Astrocyte (in vitro differentiated cells and primary cell): ENCODE measurements at places on chromosomes 1 and 21. TPM values are rescaled to one million over a fixed set of nuclear protein-coding genes. Genes with fewer than 3 reads are reported as not detected.

- no peak overlapping the region for H3K4me3 ChIP-seq
- no peaks in the 10 kb centered on the region for H3K27me3 ChIP-seq
- H3K4me1 ChIP-seq = no peaks in the 10 kb centered on the region
- H3K36me3 ChIP-seq = peaks cover 5% of the 10 kb centered on the region
Observed at GRCh38 chr1:3874736-3875135, 17.5 kb downstream of the DFFB start.

DNA sequence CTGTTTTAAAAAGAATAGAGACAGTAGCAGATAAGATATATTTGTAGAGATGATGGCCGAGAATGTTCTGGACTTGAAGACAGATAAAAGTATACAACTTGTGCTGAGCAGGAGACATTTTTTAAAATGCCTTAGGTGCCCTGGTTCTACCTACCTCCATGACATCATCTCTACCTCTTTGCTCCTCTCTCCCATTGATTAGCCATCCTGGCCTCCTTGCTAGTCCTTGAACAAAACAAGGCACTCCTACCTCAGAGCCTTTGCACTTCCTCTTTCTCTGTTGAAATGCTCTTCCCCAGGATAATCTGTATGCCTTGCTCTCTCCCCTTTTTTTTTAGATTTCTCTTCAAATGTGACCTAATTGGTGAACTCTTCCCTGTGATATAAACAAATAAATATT lies 92.6 kb upstream of the MAGI3 start:
- no peaks in the 10 kb centered on the region for H3K36me3 ChIP-seq
- peaks cover 5% of the 10 kb centered on the region for H3K27me3 ChIP-seq
- no peak for DNase-seq

- H3K36me3 ChIP-seq = no peaks in the 10 kb centered on the region
- H3K4me1 ChIP-seq = peaks cover 6% of the 10 kb centered on the region
- H3K27me3 ChIP-seq = peaks cover 18% of the 10 kb centered on the region
- no peak overlapping the region for H3K27ac ChIP-seq
Observed at GRCh38 chr1:53500204-53501064, 41.2 kb downstream of the DMRTB1 start.

DNA sequence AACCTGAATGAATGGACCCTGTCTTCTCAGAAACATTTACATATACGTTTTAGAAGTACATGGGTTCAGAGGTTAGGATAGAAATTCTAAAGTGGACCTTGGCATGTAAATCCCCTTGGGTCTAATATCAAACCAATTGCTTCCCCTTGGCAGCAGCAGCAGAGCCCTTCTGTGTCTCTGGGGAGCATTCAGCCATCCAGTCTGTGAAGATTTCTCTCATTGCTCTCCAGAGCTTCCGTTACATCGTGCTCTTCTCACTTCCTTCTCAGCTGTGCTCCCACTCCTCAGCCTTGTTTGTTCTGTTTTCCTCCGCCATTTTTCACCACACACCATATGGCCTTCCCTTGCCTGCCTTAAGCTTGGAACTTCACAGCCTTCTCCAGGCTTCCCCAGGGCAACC lies 61.5 kb upstream of the ATP1B1 start:
- no peak for DNase-seq
- no peak overlapping the region for H3K27ac ChIP-seq
- no peaks in the 10 kb centered on the region for H3K4me1 ChIP-seq
- H3K4me3 ChIP-seq = no peak overlapping the region

DNA sequence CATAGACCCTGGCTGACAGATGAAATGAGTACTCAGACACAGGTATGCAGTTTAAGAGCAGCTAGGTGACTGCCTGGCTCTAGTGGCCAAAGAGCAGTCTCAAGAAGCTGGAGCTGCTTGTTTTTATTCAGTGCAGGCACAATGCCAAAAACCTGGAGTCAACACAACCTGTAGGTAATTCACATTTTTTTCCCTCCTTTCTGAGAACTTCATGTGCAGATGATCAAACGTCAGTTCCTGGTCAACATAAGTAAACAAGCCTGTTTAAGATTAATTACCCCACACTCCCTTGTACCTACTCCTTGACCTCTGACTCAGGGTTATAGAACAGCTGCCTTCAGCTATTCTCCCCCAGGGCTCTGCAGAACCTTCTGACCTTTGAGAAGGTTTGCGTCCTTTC lies 17.3 kb upstream of the ACADM start:
- DNase-seq = no peak
- no peaks in the 10 kb centered on the region for H3K27me3 ChIP-seq
- H3K4me1 ChIP-seq = no peaks in the 10 kb centered on the region
- H3K4me3 ChIP-seq = no peak overlapping the region

Gene AGO4
- total RNA-seq = 9.8 and 10.0 TPM in 2 replicates

Gene DAB1
- 0.91 and 1.6 TPM in 2 replicates for total RNA-seq

DNA sequence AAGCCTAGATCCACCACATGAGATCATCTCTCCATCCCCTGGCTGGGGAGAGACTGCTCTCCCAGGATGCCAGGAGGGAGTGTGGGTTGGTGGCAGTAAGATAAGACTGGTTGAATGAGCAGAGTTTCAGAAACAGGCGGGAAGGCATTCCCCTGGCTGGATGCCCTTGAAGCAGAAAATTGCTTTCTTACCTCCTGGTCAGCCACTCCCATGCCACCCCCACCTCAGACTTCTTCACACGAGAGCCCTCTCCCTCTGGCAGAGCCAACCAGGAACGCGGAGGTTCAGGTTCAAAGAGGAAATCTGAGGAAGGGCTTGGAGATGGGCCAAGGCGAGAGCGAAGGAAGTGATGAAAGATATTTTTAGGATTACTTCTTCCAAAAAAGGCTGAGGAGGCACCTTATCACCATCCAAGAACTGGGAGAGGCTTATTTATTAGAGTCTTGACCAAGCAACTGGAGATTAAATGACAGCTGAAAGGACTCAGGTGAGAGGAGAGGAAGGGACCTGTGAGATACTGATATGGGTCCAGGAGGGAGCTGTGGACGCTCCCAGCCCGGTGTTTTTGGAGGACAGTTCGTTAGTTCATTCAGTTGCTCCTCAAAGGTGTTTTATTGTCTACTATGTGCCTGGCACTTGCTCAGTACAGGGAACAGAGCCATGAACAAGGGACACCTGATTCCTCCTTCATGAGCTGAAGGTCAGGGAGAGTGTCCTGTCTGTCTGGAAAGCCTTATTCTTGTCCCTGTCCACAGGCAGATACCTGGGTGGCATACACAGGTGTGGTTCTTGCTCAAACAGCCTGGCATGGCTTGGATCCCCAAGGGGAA lies 18.9 kb upstream of the SLC26A9 start:
- H3K27ac ChIP-seq = no peak overlapping the region
- H3K4me1 ChIP-seq = peaks cover 27% of the 10 kb centered on the region
- DNase-seq = peak; percentile 30
- H3K4me3 ChIP-seq = no peak overlapping the region

- H3K27ac ChIP-seq = no peak overlapping the region
- H3K4me1 ChIP-seq = no peaks in the 10 kb centered on the region
- no peak for DNase-seq
- H3K27me3 ChIP-seq = no peaks in the 10 kb centered on the region
- H3K36me3 ChIP-seq = no peaks in the 10 kb centered on the region
Observed at GRCh38 chr1:121408354-121408753, 223.6 kb downstream of the SRGAP2C start.

Gene SPRR4
- not detected in 2 replicates for total RNA-seq

DNA sequence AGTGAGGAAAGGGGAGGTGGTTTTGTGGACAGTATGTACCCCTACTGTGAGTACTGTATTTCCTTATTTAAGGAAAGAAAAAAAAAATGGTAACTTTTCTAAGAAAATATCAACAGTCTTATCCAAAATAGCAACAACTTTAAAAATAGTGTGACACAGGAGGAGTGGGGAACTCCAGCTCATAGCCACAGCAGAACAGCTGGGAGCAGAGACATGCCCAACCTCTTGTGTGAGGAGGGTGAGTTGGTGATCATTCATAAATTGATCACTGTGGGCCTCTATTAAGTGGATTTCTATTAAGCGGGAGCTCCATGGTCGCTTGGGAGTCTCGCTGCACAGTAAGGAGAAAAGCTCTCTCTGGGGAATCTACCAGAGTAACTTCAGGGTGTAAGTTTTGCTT lies 158.8 kb upstream of the DUSP10 start:
- H3K27ac ChIP-seq = no peak overlapping the region
- no peaks in the 10 kb centered on the region for H3K27me3 ChIP-seq
- no peak for DNase-seq
- H3K4me3 ChIP-seq = no peak overlapping the region
- H3K4me1 ChIP-seq = no peaks in the 10 kb centered on the region

DNA sequence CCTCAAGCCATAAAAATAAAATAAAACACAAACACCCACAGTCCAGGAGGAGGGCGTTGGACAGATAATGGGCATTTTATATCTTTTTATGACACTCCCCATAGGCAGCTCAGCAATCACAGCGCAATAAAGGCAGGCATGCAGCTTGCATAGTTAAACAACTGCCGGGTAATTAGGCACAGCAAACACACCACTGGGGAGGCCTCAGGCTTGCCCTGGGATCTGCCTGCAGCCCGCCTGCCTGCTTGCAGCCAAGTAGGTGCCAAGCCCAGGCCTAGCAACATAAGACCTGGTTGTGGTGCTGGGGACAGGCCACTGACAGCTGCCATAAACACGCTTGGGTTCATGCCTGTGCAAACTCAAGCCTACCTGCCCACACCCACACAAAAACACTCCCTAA lies 54.2 kb downstream of the DMAP1 start:
- H3K4me1 ChIP-seq = no peaks in the 10 kb centered on the region
- no peaks in the 10 kb centered on the region for H3K36me3 ChIP-seq
- H3K27ac ChIP-seq = no peak overlapping the region
- no peaks in the 10 kb centered on the region for H3K27me3 ChIP-seq

DNA sequence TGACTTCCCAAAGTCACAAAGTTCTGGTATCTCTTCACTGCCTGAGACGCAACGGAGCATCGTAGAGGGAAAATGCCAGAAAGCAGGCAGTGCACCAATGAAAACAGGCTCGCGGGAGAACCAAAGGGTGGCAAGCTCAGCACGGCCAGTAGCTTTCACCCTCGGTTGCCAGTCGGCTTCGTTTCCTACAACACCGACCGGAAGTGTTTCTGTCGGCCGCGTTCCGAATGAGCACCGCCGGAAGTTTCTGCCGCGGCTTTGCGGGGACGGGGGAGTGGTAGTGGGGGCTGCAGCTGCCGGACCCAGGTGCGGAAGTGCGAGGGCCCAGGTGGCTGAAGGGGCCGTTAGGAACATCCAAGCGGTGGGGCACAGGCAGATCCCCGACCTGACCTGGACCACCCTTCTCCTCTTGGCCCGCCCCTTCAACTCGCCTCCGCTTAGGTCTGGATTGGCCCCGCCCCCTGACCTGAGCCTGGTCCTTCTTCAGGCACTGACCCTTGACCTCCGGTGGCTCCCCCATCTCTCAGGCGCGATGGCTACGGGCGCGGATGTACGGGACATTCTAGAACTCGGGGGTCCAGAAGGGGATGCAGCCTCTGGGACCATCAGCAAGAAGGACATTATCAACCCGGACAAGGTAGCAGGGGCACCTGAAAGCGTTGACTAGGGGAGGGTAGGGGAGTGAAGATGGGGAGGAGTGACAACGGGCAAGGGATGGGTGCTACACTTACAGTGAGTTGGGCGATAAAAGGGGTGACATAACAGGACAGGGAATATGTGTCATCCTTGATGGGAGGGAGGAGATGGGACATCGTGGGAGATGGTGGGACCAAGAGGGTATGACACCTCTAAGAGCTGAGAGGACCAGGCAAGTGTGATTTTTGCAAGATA lies at the start of gene DMAP1:
Gene DMAP1, plus strand, starts transcription at position 250 of the 891 bp plus-strand sequence. Its CDS starts 283 bp downstream, at position 533.
- H3K27ac ChIP-seq = peak within 1 kb of the TSS; percentile 62
- peaks cover 8% of the 10 kb centered on the region for H3K36me3 ChIP-seq
- H3K4me3 ChIP-seq = peak within 1 kb of the TSS; percentile 74
- H3K27me3 ChIP-seq = no peaks in the 10 kb centered on the region
- H3K4me1 ChIP-seq = peaks cover 10% of the 10 kb centered on the region
- peak; percentile 71 for DNase-seq

DNA sequence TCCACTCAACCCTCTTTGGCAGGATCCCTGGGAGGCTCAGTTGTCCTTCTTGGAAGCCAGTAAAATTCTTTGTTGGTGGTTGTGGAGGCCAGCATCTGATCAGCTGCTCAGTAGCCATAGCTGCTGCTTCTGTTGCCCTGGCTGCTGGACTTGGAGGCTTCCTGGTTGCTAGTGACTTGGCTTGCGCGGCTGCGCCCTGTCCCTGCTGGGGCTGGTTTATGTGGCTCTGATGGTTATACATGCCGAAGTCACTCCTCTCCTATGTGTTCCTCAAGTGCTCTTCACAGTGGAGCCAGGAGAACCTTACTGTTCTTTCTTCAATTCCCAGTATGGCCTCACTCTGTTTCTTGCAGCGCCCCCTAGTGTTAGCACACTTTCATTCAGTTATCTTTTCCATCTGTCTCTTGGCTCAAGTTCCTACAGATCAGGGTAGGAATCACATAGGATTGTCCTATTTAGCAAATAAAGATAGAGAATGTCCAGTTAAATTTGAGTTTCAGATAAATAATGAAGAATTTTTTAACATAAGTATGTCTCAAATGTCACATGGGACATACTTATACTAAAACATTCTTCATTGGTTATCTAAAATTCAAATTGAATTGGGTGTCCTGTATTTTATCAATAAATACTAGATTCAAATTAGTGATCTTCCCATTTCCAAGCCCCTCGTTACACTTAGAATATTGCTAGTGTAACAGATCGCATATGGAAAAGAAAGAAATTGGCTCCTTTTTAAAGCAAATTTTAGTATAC lies 176.5 kb downstream of the TGFB2 start:
- no peaks in the 10 kb centered on the region for H3K36me3 ChIP-seq
- H3K27me3 ChIP-seq = no peaks in the 10 kb centered on the region
- no peak for DNase-seq

Gene SETDB1
- 28.4 and 30.0 TPM in 2 replicates for total RNA-seq

Gene DYRK3
- total RNA-seq = 8.2 and 8.7 TPM in 2 replicates

GRCh38 chr1:216221260-216221700 lies 202.0 kb downstream of the USH2A start:
- DNase-seq = peak; percentile 60
- H3K4me1 ChIP-seq = no peaks in the 10 kb centered on the region
- no peaks in the 10 kb centered on the region for H3K27me3 ChIP-seq
- H3K27ac ChIP-seq = peak overlapping the region; percentile 30

GRCh38 chr1:88175631-88176226 lies 508.3 kb upstream of the PKN2 start:
- H3K27ac ChIP-seq = no peak overlapping the region
- H3K27me3 ChIP-seq = no peaks in the 10 kb centered on the region
- H3K4me3 ChIP-seq = no peak overlapping the region
- peak; percentile 74 for DNase-seq

GRCh38 chr1:78351551-78352216 lies 139.1 kb upstream of the PTGFR start:
- no peak overlapping the region for H3K4me3 ChIP-seq
- H3K36me3 ChIP-seq = no peaks in the 10 kb centered on the region
- H3K27ac ChIP-seq = no peak overlapping the region
- H3K4me1 ChIP-seq = no peaks in the 10 kb centered on the region
- H3K27me3 ChIP-seq = no peaks in the 10 kb centered on the region

GRCh38 chr1:1564268-1564667 lies 10.4 kb downstream of the SSU72 start:
- H3K27me3 ChIP-seq = no peaks in the 10 kb centered on the region
- DNase-seq = no peak
- H3K36me3 ChIP-seq = peaks cover 24% of the 10 kb centered on the region
- H3K4me1 ChIP-seq = peaks cover 6% of the 10 kb centered on the region
- H3K27ac ChIP-seq = no peak overlapping the region

- H3K27me3 ChIP-seq = peaks cover 4% of the 10 kb centered on the region
- no peaks in the 10 kb centered on the region for H3K36me3 ChIP-seq
- no peak overlapping the region for H3K4me3 ChIP-seq
- H3K27ac ChIP-seq = no peak overlapping the region
- no peak for DNase-seq
Observed at GRCh38 chr21:42475526-42476387, 20.3 kb downstream of the RSPH1 start.

Gene TMPRSS3
- total RNA-seq = not detected in 2 replicates
